Activated CD4-positive, alpha-beta T cell treated with anti-CD3 and anti-CD28 coated beads, Interleukin-2, amount 50 U/mL, for 48 hours (primary cell): ENCODE measurements at places on chromosomes 1 and 21.

- peak; percentile 15 for DNase-seq
Observed at GRCh38 chr1:117572546-117572945, 33.3 kb upstream of the TENT5C start.

DNA sequence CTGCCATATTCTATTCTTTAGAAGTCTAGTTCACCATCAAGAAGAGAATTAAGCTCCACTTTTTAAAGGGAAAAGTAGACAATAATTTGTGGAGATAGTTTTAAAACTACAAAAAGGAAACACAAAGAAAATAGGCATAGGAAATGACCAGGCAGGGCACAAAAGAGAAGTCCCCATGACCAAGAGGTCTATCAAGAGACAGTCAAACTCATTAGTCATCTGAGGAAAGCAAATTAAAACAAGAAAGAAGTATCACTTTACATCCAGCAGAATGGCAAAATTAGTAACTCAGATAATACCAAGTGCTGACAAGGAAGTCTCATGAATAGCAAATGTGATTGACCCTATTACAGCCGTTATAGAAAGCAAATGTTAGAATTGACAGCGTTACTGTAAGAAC lies 243.7 kb upstream of the SNX7 start:
- no peak for DNase-seq

DNA sequence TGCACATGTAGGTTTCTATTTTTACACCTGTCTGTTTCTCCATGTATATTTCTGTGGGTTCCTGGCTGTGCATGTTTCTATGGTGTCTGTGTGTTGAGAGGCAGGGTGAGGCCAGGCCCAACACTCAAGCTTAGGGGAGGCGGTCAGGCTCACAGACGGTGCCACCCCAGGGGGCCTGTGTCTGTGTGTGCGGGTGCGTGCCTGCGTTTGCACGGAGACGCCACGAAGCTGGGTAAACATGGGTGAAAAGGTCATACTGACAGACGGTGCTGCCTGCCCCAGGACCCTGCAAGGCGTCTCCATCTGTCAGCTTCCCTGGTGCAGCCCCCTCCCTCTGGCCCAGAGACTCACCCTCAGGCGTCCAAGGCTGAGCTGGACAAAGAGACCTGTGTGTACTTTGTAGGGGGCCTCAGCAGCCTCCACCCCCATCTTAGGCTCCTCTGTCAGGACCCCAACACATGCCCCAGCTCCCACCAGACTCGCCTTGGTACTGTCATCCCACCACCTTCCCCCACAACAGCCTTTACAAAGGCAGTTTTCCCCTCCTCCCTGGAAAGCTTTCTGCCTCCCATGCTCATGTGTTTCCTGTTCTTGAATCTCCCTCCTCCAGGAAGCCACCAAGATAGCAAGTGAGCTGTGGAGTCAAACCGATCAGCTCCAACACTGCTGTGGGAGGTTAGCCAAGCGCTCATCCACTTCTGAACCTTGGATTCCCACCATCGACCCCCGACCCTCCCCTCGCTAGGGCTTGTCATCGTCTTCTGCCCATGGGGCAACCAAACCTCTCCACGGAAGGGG lies 34.1 kb downstream of the PTPRF start:
- no peak for DNase-seq

DNA sequence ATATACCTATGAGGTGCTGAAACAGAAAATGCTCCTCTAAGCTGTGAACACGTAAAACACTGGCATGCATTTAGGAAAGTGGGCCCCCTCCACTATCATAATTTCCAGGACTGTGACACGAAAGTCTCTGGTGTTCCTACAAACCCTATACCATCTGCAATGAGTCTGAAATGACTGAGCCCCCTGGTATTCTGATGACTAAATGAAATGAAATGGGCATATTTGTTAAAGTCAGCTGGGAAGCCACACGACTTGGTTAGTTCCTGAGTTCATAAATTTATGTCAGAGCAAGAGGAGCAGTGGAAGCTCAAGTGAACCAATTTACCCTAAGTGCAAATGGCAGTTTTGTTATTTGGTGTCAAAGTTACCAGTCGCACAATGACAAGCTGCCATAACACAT lies 182.3 kb downstream of the KCTD3 start:
- no peak for DNase-seq

- no peak for DNase-seq
Observed at GRCh38 chr1:213274140-213274539, 223.1 kb downstream of the RPS6KC1 start.

DNA sequence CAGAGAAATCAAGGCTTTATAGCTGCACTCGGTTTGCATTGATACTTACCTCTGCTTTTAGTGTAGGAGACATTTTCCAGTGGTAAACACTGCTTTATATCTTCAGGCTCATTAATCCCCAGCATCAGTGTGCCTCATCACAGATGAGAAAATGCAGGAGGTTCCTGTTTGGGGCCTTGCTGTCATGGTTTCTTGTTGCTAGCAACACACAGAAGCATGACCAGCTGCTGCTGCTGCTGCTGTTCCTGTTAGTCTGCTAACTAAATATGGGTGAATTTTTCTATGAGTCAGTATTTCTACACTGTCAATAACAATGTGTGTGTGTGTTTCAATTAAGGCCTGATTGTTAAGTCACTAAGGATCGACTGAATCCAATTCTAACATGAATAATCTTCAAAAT lies 85.8 kb upstream of the RGS1 start:
- no peak for DNase-seq

DNA sequence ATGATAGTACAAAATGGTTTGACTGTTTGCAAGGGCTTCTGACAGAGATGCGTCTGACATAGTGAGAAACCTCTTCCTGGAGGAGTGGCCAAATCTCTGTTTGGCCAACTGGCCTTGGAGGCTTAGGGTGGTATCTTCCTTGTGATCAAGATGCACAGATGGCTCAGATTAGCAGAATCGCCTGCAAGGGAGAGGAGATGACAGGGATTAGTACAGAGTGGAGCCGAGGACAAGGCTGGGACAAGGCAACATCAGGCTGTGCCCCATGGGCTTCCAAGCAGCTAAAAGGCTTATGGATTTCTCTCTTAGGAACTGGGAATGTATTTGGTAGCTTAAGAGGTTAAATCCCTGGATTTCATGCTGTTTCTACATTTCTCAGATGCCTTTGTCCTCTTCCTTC lies 379.1 kb downstream of the SIPA1L2 start:
- DNase-seq, result no peak

DNA sequence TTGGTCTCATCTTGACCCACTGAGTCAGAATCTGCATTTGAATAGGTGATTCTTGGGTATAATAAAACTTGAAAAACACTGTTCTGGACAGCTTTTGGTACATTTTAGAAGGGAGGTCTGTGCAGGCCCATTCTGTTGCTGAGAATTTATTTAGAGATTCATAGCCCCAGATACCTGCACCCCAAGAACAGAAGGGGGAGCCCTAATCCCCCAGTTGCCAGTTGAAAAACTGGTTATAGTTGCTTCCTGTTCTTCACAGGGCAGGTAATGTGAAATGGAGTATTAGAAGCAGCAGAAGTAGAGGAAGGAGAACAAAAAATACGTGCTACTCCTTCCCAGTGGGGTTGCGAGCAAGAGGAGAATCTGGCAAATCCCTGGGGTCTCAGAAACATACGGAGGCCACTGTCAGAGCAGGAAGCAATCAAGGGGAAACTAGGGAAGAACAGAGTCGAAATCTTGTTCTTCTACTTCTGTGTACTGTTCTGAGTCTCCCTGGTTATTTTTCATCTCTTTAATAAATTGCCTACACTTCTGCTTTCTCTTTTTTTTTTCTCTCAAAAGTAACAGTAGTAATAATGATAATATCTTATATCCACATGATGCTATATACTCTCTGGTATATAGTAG lies 4.6 kb upstream of the CLCA2 start:
- no peak for DNase-seq

- DNase-seq, result no peak
Observed at GRCh38 chr1:110384581-110385321, 6.1 kb downstream of the SLC16A4 start.

GRCh38 chr1:3632298-3632697 lies 7.5 kb downstream of the TPRG1L start:
- no peak for DNase-seq

- DNase-seq, result no peak
Observed at GRCh38 chr1:179586107-179586823, 5.4 kb upstream of the TDRD5 start.

DNA sequence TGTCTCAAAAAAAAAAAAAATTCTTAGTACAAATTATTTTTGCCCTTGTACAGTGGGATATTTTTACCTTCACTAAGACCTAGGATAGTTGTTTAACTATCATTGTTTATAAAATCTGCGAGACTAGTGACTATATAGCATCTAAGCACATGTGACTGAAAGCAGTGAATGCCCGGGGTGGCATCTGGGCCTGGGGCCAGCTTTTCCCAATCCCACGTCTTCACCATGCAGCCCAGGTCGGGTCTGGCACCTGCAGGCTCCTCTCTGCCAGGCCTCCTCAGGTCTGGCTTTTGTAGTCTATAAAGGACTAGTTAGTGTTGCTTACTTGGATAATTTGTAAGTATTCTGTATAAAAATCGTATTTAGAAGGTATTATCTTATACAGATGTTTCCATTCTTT lies 40.8 kb downstream of the CBS start:
- DNase-seq, result no peak
